ENCODE measurements at places on chromosomes 7 and 10.

- DNase-seq, result no peak
Observed at GRCh38 chr10:1048349-1048731, 579 bp downstream of the IDI1 start.

DNA sequence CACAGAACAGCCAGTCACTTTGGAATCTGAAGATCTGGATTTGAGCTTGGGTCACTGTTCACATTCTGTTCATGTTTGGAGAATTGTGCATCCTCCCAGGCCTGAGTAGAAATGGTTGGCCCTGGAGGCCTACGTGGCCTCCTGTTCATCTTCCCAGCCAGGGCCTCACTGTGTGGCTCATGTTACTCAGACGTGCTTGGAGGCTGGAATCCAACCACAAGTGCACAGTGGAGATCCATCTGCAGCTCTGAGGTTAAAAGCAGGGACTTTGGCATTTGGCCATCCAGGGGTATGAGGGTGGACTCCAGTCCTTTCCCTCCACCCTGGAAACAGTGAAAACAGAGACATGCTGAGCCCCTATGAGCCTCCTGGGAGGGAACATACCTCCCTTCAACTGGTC, 709.0 kb upstream of the IGFBP3 start:
- DNase-seq, result no peak

- no peak for DNase-seq
Observed at GRCh38 chr10:11381023-11381422, 230.4 kb downstream of the USP6NL start.

- DNase-seq, result no peak
Observed at GRCh38 chr10:96073722-96074121, 30.3 kb downstream of the CCNJ start.

- no peak for DNase-seq
Observed at GRCh38 chr7:106604303-106604924, 56.5 kb downstream of the CCDC71L start.

- DNase-seq, result no peak
Observed at GRCh38 chr7:77310982-77311381, 105.2 kb downstream of the GSAP start.

GRCh38 chr7:113120647-113121046, 2.3 kb upstream of the SMIM30 start:
- DNase-seq, result no peak
